Activated CD4-positive, alpha-beta T cell treated with anti-CD3 and anti-CD28 coated beads, Interleukin-10, Interleukin-2, amounts not matched to agents 100 ng/mL and 50 ng/mL, durations not matched to agents 16 hours and 8 hours (primary cell): ENCODE measurements at places on chromosomes 5 and 9.

DNA sequence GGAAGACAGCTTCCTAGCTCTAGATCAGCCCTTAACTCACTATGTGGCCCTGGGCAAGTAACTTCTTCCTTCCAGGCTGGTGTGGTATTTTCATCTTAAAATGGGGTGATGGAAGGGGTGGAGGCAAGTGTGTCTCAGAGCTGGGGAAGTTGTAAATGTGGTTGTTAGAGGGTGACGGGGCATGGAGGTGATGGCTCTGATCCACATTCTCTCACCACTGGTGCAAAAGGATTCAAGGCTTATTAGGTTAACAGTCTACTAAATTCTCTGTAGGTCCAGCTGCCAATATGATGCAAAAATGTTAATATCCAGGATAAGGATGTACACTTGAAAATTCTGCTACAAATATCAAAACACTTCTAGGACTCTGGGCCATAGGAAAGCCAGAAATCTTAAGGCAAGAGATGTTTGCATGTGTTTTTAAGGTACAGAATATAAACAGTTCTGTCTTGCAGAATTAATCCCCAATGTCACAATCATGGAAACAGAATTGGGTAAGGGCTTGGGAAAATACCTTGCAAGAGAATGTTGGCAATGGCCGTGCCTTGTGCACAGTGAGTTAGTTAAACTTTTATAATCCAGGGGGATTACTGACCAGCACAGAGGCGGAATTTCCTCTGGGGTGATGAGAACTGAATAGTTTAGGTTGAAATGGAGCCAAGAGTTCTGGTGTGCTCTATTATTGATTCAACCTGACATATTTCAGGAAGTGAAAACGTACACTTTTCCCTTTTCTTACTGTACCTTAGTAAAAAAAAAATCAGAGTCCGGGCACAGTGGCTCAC lies 19.8 kb downstream of the TNFSF15 start:
- DNase-seq = no peak

DNA sequence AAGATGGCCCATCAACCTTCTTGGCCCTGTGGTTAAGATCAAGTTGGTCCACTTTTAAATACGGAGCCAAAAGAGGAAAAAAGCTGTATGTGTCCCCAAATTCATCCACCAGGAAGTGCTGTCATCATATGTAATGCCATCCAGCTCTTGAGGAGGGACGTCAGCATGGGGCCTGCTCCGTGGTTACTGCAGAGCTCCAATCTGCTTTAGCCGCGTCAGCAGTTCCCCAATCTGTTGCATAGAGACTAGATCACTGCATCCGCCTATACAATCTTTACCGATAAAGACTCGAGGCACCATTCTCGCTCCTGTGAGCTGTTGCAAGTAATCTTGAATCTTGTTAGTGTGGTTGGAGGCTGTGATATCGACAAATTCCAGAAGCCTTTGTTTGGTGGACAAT lies 65.7 kb downstream of the GABRA6 start:
- no peak for DNase-seq

GRCh38 chr9:118215549-118215948 lies 511.3 kb downstream of the TLR4 start:
- no peak for DNase-seq

GRCh38 chr9:89992326-89993198 lies 387.8 kb downstream of the GADD45G start:
- no peak for DNase-seq

DNA sequence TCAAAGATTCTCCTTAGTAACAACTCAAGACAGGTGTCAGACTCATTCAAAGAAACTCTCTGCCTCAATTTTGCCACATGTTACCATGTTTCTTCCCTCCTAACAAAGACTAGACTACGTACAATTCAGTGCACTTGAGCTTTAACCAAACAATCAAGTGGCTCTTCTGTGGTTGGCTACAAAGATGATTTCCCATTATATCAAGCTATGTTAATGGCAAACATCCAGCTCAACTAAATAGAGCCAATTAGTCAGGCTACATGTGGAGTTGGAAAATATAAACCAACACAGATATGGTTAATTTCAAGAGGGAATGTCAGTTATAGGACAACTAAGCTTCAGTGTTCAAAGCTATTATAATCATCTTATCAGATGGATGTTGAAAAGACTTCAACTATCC lies 29.2 kb upstream of the ADRA1B start:
- DNase-seq = no peak

DNA sequence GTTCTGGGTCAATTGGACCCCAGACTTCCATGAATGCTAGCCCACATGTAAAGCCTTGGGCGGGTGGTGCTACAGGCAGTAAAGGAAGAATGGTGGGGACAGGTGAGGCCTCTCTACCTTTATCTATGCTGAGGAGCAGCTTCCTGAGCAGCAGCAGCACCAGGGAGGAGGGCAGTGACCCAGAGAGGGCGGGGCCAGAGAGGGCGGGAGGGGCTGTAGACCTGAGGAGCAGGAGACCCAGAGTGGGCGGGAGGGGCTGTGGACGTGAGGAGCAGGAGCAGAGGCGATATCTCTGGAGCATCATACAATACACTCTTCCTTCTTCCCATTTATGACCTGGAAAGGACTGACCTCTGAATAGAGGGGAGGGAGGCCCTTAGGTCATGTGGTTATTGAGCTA lies 165.9 kb downstream of the MTRR start:
- no peak for DNase-seq

DNA sequence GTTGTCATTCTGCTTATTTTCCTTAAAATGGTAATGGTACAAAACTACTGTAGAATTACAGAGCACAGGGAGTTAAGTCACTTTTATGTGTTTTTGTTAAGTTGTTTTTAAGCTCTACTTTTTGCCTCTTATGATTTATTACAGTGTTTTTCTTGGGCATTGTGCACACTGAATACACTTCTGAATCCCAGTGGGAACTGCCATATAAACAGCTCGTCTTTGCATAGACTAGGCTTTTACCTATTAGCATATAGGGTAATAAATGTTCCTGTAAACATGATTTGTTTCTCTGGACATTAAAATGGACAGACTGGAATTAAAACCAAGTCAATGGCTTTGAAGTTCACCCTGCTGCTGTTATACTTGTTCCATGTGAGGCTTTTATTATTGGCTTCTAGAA lies 12.2 kb downstream of the KLF9 start:
- DNase-seq = no peak

DNA sequence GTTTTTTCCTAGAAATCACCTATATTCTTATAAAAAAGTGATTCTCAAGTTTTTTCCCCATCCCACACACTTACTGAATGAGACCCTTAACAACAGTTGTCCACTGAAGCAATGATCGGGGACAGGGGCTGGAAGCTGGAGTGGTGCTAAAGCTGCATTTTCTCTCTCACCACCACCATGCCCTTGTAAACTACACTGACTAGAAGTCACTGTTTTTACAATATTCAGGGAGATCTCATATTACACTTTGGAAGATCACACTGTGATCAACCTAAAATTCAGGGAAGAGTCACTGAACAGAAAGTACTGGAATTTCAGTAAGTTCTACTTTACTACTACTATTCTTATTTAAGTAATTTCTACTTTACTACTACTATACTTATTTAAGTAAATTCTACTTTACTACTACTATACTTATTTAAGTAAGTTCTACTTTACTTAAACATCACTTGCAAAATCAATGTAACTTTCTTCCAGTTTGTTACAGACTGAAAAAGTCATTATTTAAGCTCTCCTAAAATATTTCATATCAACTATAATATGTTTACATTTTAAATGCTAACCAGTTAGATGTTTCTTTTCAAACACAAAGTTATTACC lies 164.3 kb downstream of the AGTPBP1 start:
- no peak for DNase-seq
